Fibroblast of lung (primary cell): ENCODE measurements at places on chromosomes 12 and 14. TPM values are rescaled to one million over a fixed set of nuclear protein-coding genes. Genes with fewer than 3 reads are reported as not detected.

The CHGA gene
- total RNA-seq = not detected in 2 replicates

The MANSC1 gene
- total RNA-seq = 1.3 and 1.8 TPM in 2 replicates

The OR6C2 gene
- total RNA-seq = not detected in 2 replicates

The KRT82 gene
- total RNA-seq = not detected in 2 replicates

The ZFHX2 gene
- 0.26 and 0.33 TPM in 2 replicates for total RNA-seq

The IL22 gene
- not detected in 2 replicates for total RNA-seq

The RILPL1 gene
- total RNA-seq = 4.9 and 7.8 TPM in 2 replicates

The ARF3 gene
- 24.7 and 28.1 TPM in 2 replicates for total RNA-seq

The PPP4R4 gene
- total RNA-seq = 0.51 and 0.99 TPM in 2 replicates

The BCL11B gene
- under 0.01 TPM in 2 replicates for total RNA-seq

The VDR gene
- 9.8 and 16.2 TPM in 2 replicates for total RNA-seq

- no peaks in the 10 kb centered on the region for H3K36me3 ChIP-seq
- no peaks in the 10 kb centered on the region for H3K27me3 ChIP-seq
- H3K4me3 ChIP-seq = no peak overlapping the region
- peaks cover 19% of the 10 kb centered on the region for H3K4me1 ChIP-seq
- peak; percentile 51 for DNase-seq
These were observed 92.0 kb downstream of the SCARB1 start for GRCh38 chr12:124771462-124772288.

GRCh38 chr14:106023411-106023810 is 497.0 kb downstream of the TMEM121 start:
- no peaks in the 10 kb centered on the region for H3K27me3 ChIP-seq
- H3K36me3 ChIP-seq = no peaks in the 10 kb centered on the region
- H3K4me1 ChIP-seq = no peaks in the 10 kb centered on the region
- DNase-seq = no peak

- H3K4me3 ChIP-seq = no peak overlapping the region
- no peaks in the 10 kb centered on the region for H3K27me3 ChIP-seq
- no peak for DNase-seq
- no peaks in the 10 kb centered on the region for H3K4me1 ChIP-seq
- no peaks in the 10 kb centered on the region for H3K36me3 ChIP-seq
- no peak overlapping the region for H3K27ac ChIP-seq
These were observed 3.1 kb upstream of the LMNTD1 start for GRCh38 chr12:25556153-25556552.

DNA sequence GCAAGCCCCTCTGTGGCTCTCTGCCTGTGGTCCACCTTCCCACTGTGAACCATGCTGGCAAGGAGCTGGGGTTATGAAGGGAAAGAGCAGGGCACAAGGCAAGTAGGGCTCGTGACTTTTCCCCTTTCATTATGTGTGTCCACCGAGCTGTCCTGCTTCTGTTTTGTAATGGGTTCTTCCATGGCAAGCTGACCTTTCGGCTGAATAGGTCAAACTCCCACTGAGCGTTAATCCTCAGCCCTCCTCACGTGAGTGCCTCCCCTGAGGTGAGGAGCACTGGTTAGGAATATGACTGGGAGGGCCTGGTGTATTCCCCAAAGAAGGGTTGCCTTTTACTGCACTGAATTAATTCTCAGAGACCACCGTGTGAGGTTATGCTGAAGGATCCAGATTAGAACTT is 424.3 kb downstream of the NPAS3 start:
- no peaks in the 10 kb centered on the region for H3K27me3 ChIP-seq
- no peak overlapping the region for H3K4me3 ChIP-seq
- H3K36me3 ChIP-seq = no peaks in the 10 kb centered on the region
- no peak for DNase-seq
- no peak overlapping the region for H3K27ac ChIP-seq
- no peaks in the 10 kb centered on the region for H3K4me1 ChIP-seq

- no peak overlapping the region for H3K4me3 ChIP-seq
- no peak for DNase-seq
- H3K27ac ChIP-seq = no peak overlapping the region
- H3K4me1 ChIP-seq = no peaks in the 10 kb centered on the region
- H3K36me3 ChIP-seq = no peaks in the 10 kb centered on the region
These were observed 225.0 kb upstream of the GRIP1 start for GRCh38 chr12:66903782-66904396.

DNA sequence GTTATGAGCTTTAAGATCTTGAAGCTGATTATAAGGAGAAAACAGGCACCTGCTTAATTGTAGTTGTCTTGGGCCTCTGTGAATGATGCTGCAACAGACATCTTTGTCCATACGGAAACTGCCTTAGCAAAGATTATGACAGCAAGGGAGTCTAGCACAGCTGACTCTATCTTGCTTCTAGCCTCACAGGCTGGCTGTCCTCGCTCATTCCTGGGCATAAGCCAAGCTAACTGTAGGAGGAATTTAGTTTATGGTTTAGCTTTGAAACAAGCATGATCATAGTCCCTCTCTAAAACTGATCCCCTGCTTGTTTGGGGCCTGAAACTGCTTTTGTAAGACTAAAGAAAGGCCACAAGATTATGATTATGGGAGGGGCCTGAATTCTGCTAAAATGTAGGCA is 74.3 kb upstream of the C14orf132 start:
- H3K27me3 ChIP-seq = no peaks in the 10 kb centered on the region
- H3K27ac ChIP-seq = no peak overlapping the region
- no peaks in the 10 kb centered on the region for H3K4me1 ChIP-seq

DNA sequence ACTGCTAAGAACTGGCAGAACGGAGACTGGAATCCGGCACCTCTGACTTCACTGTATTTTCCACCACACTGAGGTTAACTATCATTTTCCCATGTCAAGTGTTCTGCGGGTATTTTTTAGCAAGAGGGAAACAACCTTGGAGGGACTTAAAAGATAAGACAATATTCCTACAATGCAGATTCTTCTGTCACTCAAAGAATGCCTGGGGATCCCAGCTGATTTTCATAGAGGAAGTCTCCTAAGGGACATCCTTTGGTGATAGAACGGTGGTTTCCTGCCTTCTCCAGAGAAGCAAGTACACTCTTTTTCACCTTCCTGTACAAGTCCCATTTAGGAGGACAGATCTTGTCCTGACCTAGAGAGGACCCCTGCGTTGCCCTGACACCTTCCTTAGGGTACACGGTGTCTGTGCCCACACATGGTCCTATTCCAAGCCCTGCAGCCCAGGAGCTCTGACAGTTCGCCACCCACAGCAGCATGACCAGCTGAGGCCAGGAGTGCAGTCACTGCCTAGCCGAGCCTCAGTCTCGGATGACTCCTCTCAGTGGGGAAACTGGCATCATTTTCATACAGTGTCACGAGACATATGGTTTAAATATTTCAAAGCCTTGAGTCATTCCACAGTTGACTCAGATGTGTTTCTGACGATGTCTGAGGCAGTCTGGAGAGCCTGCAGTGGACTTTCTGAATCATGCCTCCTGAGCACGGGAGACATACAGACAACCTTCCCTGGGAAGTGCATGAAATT is 181.3 kb upstream of the FKBP4 start:
- peak overlapping the region; percentile 75 for H3K27ac ChIP-seq
- H3K27me3 ChIP-seq = no peaks in the 10 kb centered on the region
- no peaks in the 10 kb centered on the region for H3K36me3 ChIP-seq
- DNase-seq = peak; percentile 97
- peaks cover 20% of the 10 kb centered on the region for H3K4me1 ChIP-seq

DNA sequence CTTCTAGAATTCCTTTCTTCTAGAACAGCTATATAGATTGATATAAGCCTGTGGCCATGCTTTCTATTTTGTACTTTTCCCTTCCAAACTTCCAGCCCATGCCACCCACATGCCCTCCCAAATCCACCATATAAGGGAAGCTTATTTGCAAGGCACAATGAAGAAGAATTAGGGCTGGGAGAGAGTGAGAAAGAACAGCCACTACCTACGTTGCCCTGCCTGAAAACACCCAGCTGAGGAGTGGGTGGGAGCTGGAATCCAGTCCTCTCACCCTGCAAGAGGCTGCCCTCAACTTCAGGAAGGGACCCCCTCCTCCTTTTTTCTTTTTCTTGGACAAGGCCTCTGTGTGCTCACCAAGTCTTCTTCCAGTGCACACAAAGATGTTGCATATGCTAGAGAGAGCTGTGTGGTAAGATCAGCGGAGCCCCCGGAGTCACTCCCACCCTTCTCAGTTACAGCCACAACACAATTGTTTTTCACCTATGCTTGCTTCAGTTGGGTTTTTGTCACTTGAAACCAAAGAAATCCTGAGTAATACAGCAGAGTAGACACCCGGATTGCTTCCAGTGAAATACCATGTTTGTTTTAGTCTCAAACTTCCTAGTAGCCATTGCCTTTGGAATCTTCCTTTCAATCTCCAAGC is 38.8 kb downstream of the CDKL1 start:
- H3K27me3 ChIP-seq = no peaks in the 10 kb centered on the region
- H3K36me3 ChIP-seq = no peaks in the 10 kb centered on the region
- no peaks in the 10 kb centered on the region for H3K4me1 ChIP-seq
- no peak overlapping the region for H3K4me3 ChIP-seq
- H3K27ac ChIP-seq = no peak overlapping the region
- no peak for DNase-seq

DNA sequence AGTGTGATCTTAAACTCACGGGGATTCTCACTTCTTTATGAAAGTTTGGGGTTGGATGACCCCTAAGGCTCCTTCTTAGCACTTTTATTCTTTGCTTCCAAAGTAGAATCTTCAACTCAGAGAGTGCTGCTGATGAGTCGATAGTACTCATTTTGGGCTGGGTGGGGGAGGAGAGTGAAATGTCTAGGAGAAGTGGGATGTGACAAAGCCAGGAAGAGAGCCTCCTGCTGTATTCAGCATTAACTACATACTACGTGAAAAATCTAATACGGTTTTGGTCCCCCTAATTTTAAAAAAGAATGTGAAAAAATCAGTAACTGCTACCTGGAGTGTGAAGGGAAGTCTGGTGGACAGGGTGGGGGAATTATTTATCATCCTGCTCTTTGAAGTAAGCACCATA is 148.3 kb downstream of the SAMD4A start:
- peak; percentile 36 for DNase-seq
- H3K27me3 ChIP-seq = no peaks in the 10 kb centered on the region
- peaks cover 22% of the 10 kb centered on the region for H3K4me1 ChIP-seq
- no peak overlapping the region for H3K4me3 ChIP-seq
- no peak overlapping the region for H3K27ac ChIP-seq
- H3K36me3 ChIP-seq = no peaks in the 10 kb centered on the region

GRCh38 chr12:3262470-3262869 is 185.3 kb downstream of the TSPAN9 start:
- no peak for DNase-seq
- peaks cover 2% of the 10 kb centered on the region for H3K4me1 ChIP-seq
- no peak overlapping the region for H3K4me3 ChIP-seq
- H3K36me3 ChIP-seq = no peaks in the 10 kb centered on the region
- H3K27ac ChIP-seq = no peak overlapping the region

GRCh38 chr12:108843187-108843586 is 14.2 kb downstream of the SSH1 start:
- peaks cover 36% of the 10 kb centered on the region for H3K4me1 ChIP-seq
- H3K36me3 ChIP-seq = peaks cover 27% of the 10 kb centered on the region
- no peaks in the 10 kb centered on the region for H3K27me3 ChIP-seq
- DNase-seq = no peak
- no peak overlapping the region for H3K4me3 ChIP-seq
- H3K27ac ChIP-seq = peak overlapping the region; percentile 6

GRCh38 chr12:111288771-111289170 is 80.1 kb downstream of the PHETA1 start:
- no peaks in the 10 kb centered on the region for H3K36me3 ChIP-seq
- no peaks in the 10 kb centered on the region for H3K4me1 ChIP-seq
- no peak for DNase-seq
- no peaks in the 10 kb centered on the region for H3K27me3 ChIP-seq
